ENCODE measurements at places on chromosomes 7 and 10. TPM values are rescaled to one million over a fixed set of nuclear protein-coding genes. Genes with fewer than 3 reads are reported as not detected.

GRCh38 chr10:486666-487322 is 202.7 kb downstream of the DIP2C start:
- DNase-seq, result no peak

DNA sequence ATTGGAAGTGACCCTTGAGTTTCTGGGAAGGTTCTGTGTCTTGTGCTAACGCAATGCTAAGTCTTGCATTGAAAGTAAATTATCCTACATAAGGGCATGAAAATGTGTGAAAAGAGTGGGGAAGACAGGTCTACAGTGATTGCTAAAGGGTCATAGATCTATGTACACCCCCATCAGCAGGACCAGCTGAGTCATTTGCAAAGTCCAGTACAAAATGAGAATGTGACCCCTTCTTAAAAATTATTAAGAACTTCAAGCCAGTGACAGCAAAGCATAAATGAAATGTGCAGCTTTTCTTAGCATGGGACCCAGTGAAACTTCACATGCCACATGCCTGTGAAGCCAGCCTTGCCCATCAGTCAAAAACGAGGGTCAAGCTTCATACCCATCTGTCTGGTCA is 640.7 kb upstream of the MKI67 start:
- no peak for DNase-seq

Gene HOXA6
- 3.7 TPM for total RNA-seq

DNA sequence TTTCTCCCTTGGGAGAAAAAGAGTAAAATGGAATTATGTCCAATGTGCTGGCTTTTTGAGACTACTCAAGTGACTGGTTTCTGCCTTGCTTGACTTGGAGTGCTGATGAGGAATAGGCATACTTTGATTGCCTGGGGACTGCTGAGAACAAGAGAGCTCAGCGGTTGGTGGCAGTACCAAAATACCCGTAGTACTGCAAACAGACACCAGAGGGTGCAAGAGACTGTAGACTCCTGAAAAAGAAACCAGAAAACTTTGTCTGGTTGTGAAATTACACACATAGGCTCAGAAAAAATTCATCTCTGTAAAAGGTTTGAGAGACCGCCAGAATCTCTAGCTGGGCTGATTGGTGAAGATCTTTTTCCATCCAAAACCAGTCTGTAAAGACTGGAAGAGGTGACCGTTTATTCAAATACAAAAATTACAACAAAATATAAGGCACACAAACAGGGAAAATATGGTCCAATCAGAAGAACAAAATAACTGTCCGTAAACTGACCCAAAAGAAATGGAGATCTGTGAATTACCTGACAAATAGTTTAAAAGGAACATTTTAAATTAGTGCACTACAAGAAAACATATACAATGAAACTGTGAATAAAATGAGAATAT is 18.5 kb downstream of the BICC1 start:
- DNase-seq, result peak; percentile 52

Gene RADIL
- total RNA-seq, result 3.0 TPM

Gene CNPY1
- not detected for total RNA-seq

DNA sequence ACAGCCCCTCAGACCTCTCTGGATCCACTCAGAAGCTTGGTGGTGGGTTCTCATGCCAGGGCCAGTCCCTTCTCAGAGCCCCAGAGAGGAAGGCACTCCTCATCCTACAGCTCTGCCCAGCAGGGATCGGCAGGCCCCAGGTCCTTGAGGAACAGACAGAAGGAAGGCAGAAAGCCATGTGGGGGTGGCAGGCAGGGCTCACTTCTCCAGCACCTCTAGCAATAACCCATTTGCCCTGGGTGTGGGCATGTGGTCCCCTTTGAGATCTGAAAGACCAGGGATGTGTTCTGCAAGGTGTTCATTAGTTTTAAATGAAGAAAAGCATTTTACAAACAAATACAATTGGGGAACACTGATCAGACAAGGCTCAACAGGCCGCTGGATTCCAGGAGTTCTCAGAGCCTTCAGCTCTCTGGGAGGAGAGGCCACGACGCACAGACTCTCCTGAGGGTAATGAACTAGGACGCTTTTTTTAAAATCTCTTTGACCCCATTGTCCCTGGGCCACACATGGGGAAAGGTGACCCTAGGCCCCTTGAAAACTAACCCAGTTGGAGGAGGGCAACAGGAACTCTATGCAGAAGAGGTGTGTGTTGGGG is 40.6 kb downstream of the LDB3 start:
- DNase-seq, result no peak

- DNase-seq, result no peak
These were observed at the start of gene PRKAR1B for GRCh38 chr7:727104-727805. Gene PRKAR1B (minus strand): TSS chr7:727281. CDS start chr7:711505, 15,776 bp downstream.

DNA sequence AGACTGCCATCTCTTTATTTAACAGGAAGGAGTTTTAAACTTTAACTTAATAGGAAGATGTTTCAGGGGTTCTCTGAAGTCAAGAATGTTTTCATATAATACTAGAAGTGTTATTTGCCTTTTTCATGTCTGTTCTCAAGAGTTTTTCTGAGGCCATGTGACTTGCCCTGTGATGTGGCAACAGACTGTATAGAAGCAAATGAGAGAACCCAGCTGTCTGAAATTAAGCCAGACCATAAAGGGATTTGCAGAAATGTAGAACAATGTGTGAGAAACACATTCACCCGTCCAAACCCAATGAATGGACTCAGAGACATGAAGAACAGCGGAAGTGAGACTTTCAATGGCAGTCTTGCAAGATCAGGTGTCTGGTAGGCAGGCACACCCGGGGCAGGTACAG is 23.8 kb downstream of the MAPK8 start:
- no peak for DNase-seq

Gene PON1
- total RNA-seq, result not detected

GRCh38 chr7:95105627-95106026 is 198.2 kb downstream of the PPP1R9A start:
- no peak for DNase-seq

DNA sequence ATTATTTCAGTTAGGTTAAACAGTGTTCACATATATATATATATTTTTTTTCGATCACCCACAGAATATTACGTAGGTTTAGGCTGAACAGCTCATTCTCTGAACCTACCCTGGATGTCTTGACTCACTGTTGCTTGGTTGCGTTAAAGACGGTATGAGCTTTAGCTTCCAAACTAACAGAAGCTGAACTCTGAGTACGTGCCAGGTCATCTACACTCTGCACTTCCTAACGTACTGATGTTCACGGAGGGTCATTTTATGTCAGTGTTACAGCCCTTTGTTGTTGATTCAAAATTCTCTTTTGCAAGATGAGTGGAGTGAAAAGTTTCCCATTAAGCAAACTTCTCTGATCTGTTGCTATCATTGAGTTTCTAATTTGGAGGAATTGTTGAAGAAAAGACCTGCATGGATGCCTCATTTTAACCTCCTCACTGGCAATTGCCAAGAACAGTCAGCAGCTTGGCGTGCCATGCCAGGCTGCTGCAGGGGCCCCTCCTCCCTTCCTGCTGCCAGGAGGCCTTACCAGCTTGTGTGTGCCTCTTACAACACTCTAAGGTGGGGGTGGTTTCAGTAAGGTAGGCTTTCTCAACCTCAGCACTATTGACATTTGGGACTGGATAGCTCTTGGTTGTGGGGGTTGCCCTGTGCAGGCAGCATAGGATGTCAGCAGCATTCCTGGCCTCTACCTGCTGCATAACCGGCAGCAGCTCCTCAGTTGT is 44.3 kb downstream of the INSYN2A start:
- DNase-seq, result no peak

- peak; percentile 47 for DNase-seq
These were observed 46.5 kb downstream of the DLD start for GRCh38 chr7:107937531-107937930.

Gene TMEM236
- total RNA-seq, result not detected

DNA sequence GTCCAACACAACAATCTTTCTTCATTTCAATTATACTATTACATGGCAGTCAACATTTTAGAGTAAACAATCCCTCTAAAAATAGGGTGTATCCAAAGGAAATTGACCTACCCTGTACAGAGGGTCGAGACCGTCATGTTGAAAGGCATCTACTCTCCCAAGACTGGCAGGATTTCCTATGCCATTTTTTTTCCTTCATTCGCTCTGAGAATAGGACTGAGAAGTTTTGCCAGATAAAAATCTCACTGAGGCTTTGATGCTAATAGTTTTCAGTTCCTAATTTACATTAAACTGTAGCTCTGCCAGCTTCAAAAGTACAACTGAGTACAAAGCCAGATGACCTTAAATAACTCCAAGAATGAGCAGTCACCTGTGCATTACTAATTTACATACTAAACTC is 84.5 kb upstream of the SEMA3C start:
- DNase-seq, result no peak

DNA sequence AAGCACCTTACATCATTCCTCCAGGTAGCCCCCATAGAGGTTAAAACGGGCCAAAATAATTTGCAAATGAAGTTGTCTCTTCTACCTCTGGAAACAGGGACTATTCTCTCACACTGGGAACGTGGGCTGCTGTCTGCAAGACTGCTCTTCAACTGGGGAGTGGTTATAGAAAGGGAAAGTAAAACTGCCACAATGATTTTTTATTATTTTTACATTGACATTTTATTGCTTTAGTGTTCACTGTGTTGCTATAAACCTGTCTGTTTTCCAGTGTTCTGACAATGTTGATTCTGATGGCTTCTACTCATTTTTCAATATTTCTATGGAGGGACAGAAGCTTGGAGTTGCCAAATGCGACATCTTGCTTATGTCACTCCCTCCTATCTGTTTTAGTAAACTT is 115.1 kb upstream of the ANTXRL start:
- no peak for DNase-seq

Gene DUSP5
- 0.58 TPM for total RNA-seq

DNA sequence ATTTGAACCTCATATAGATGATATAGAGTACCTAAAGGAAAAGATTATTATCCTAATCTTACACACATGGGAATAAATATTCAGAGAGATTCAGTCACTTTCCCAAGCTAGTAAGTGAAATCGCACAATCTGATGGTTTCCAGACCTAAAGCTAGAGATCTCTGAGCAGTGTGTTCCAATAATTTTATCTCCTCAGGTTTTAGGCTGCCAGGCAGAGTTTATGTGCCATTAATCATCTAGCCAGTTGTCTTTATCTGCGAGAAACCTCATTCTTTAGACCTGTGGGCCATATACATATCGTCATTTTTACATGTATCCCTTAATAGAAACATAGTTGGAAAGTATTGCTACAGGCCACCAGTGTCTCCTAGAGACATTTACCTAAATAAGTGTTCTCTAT is 647.2 kb upstream of the STEAP1 start:
- DNase-seq, result no peak

Gene COL26A1
- total RNA-seq, result not detected

All from stomach (tissue), 19 donors.